ENCODE measurements at places on chromosomes 11 and 22.
A peak's percentile ranks its signal among the peaks of the same experiment; 100 is the strongest.

- DNase-seq = no peak
These were observed 11.9 kb upstream of the MRTFA start for GRCh38 chr22:40648386-40648785.

DNA sequence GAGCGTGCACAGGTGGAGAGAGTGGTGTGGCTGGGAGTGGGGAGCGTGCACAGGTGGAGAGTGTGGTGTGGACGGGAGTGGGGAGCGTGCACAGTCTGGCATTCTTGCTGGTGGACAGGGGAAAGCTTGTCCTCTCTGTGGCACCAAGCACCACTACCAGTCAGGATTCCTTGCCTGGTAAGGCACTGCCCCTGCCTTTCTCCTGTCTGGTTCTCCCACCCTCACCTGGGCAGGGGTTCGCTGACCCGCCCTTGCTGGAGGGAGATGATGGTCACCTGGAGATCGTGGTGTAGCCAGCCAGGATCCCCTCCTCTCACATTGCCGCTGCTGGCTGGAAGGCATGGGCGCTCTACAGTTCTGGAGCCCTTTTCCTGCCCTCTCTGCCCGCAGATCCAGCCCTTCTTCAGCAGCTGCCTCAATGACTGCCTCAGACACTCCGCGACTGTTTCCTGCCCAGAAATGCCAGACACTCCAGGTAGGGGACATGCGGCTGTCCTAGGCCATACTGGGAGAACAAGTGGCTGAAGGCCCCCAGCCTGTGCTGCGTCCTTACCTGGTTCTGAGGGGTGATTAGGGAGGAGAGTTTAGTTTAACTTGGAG lies 16.7 kb downstream of the TMEM121B start:
- DNase-seq = no peak

GRCh38 chr11:15370495-15371147 lies 255.9 kb downstream of the INSC start:
- DNase-seq = no peak

GRCh38 chr11:23021287-23021863 lies 161.1 kb upstream of the CCDC179 start:
- no peak for DNase-seq

- DNase-seq = peak; percentile 75
These were observed 657 bp upstream of the MAPK8IP2 start for GRCh38 chr22:50599816-50600455.

Data from left ventricle myocardium superior (tissue), 1 donor.